ENCODE measurements at places on chromosomes 16 and 17.

GRCh38 chr17:18251204-18251603 lies 7.3 kb downstream of the FLII start:
- DNase-seq = no peak

DNA sequence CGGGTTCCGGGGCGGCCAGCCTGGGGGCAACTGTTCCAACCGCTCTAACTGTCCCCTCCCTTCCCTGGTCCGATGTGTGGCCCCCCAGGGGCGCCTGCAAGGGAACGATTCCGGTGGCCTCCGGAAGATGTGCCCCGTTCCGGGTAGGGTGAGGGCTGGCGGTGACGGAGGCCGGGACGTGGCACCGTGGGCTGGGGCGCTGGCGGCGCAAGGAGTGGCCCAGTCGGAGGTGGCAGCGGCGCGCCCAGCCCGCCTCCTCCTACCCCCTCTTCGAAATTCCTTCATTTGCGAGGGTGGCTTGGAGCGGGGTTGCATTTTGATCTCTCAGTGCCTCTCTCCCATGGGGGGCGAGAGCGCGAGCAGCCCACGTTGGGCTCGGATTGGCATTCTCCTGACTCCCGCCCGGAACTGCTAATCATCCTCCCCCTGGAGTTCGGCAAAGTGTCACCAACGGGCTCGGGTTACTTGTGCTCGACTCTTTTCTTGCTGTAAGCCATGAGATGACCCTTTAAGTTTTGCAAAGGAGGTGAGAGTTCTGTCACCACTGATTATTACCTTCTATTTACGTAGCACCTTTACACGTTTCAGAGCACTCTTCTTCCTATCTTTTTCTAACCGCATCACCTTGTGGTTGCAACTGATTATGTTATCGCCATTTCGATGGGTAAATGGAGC lies 622 bp downstream of the NDEL1 start:
- DNase-seq = peak; percentile 60

DNA sequence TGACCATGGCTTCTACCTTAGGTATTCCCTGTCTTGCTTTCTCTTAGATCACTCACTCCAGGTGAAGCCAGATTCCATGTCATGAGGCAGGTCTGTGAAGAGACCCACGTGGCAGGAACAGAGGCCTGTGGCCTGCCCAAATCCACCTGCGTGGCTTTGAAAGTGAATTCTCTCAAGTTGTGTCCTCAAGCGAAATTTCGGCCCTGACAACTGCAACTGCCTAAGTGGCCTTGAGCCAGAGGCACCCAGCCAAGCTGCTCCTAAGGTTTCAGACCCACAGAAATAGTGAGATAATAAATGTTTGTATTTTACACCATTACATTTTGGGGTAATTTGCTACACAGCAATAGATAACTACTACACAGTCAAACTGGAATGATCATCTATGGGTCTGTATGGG lies 497.9 kb downstream of the XYLT1 start:
- DNase-seq = no peak

GRCh38 chr17:39822051-39822451 lies 42.1 kb downstream of the IKZF3 start:
- DNase-seq = no peak

DNA sequence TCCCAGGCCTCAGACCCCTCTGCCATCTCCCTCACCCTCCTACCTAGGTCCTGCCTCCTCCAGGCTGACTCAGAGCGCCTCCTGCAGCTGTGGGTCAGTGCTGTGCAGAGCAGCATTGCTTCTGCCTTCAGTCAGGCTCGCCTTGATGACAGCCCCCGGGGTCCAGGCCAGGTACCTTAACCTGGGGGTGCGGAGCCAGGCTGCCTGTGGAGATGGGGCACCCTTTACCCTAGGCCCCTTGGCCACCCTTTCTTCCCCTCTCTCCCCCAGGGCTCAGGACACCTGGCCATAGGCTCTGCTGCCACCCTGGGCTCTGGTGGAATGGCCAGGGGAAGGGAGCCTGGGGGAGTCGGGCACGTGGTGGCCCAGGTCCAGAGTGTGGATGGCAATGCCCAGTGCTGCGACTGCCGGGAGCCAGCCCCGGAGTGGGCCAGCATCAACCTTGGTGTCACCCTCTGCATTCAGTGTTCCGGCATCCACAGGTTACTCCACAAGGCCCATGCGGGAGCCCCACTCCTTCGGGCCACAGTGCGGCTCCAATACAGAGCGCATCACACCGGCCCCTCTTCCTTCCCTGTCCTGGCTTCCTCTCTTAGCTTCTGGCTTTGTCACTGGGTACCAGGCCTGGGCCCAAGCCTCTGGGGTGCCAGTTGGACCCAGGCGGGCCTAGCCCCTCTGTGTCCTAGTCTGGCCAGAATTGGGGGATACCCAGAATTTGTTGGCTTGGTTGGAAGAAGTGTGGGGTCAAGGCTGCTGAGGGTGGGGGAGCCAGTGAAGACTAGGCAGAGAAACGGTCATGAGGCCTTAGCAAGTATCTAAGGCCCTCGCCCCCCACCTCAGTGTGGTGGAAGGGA lies 5.0 kb upstream of the KCTD11 start:
- no peak for DNase-seq

- no peak for DNase-seq
Measured at GRCh38 chr17:40778461-40778860, 3.9 kb downstream of the KRT27 start.

DNA sequence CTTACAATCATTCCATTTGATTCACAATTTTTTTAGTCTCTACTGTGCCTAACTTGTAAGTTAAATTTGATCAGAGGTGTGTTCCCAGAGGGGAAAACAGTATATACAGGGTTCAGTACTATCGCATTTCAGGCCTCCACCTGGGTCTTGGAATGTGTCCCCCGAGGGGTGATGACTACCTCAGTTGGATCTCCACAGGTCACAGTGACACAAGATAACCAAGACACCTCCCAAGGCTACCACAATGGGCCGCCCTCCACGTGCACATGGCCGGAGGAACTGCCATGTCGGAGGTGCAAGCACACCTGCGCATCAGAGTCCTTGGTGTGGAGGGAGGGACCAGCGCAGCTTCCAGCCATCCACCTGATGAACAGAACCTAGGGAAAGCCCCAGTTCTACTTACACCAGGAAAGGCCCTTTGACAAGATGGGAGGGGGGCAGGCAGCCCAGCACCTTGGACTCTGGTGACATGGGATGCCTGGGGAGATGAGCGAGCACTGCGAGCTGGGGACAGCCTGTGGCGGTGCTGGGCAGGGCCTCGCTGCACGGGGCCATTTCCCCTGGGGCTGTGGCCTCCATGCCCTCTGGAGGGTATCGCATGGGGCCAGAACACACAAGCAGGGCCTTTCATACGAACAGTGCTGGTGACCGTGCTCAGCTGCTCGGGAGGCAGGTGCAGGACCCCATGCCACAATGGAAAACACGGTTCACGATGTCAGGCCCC lies 33.9 kb downstream of the PDIA2 start:
- DNase-seq = no peak

- no peak for DNase-seq
Measured at GRCh38 chr16:16150117-16150877, 73.0 kb downstream of the ABCC6 start.

- no peak for DNase-seq
Measured at GRCh38 chr16:71843572-71843971, 2.2 kb upstream of the ATXN1L start.

DNA sequence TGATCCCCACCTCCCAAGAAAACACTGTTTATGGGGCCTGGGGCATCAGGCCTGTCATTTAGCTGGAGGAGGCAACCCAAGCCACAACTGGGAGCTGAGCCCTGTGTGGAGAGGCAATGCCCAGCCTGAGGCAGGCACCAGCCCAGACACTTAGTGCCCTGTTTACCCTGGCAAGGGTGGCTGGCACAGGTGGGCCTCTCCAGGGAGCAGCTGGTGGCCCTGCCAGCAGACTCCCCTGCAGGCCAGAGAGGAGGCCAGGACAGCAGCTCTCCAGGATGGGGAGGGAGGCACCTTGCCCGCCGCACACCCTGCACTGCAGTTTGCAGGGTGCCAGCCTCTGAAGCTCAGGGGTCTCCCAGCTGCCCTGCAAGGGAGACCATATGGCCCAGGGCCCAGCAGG lies 9.1 kb upstream of the TMEM92 start:
- no peak for DNase-seq

GRCh38 chr17:676060-676700 lies 38.5 kb downstream of the VPS53 start:
- DNase-seq = no peak

- DNase-seq = no peak
Measured at GRCh38 chr17:12644623-12645022, 21.1 kb upstream of the MYOCD start.

GRCh38 chr16:68833251-68833650 lies 10.1 kb upstream of the TANGO6 start:
- no peak for DNase-seq

- DNase-seq = no peak
Measured at GRCh38 chr17:13626703-13627102, 25.0 kb upstream of the HS3ST3A1 start.

DNA sequence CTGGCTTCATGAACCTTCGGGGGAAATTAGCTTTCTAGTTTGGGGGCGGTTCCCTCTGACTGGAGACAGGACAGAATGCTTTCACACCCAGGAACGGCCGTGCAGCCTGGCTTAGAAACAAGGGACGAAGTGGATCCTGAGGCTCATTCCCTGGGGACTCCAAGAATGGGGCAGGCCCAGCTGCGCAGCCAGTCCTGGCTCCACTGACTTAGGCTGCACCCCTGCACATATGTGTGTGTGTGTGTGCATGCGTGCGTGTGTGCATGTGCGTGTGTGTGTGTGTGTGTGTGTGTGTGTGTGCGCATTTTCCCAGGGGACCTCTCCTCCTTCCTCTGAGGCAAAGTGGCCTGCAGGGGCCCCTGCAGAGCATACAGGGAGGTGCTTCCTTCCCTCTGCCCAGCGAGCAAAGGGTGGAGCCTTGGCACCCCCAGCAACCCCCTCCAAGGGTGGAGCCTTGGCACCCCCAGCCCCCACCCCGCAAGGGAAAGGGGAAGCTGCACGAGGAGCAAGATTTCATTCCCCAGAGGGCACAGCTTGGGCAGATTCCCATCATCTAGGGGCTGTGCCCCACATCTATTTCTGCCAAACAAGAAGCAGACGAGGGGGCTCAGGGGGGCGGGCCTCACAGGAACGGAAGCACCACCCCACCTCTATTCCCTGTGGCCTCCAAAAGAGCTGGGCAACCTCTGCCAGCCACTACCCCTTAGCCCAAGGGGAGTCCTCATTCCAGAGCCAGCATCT lies 97.6 kb upstream of the CBX4 start:
- no peak for DNase-seq

- DNase-seq = no peak
Measured at GRCh38 chr16:31108794-31109558, 790 bp downstream of the BCKDK start.

GRCh38 chr16:84283314-84284153 lies 11.1 kb upstream of the WFDC1 start:
- DNase-seq = no peak

GRCh38 chr16:88455610-88456355 lies 2.7 kb downstream of the ZFPM1 start:
- DNase-seq = peak; percentile 76

DNA sequence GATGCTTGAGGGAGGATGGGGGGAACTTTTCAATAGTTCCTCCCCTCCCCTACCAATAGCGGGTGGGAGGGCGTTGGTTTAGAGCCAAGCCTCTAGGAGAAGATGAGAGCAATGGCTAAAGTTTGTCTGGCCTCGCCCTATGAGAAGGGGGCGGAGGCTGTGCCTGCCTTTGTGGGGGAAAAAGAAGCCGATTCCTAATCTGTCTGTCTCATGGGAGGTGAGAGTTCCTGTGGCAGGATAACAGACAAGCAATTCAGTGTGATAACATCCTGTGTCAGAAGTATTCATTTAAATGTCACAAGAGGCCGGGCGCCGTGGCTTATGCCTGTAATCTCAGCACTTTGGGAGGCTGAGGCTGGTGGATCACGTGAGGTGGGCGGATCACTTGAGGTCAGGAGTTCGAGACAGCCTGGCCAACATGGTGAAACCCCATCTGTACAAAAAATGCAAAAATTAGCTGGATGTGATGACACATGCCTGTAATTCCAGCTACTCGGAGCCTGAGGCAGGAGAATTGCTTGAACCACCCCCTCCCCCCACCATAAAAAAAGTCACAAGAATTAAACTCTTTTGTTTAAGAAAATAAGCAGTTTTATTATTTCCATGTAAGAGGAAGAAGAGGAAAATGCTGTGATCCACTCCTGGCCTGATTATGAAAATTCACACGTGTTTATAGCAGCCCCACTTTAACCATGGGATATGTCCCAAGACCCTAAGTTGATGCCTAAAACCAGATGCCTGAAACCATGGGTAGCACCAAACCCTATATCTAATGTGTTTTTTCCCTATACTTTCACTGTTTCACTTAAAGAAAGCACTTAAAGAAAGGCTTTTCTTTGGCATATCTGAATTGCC lies 1.7 kb downstream of the SLFN5 start:
- peak; percentile 85 for DNase-seq

DNA sequence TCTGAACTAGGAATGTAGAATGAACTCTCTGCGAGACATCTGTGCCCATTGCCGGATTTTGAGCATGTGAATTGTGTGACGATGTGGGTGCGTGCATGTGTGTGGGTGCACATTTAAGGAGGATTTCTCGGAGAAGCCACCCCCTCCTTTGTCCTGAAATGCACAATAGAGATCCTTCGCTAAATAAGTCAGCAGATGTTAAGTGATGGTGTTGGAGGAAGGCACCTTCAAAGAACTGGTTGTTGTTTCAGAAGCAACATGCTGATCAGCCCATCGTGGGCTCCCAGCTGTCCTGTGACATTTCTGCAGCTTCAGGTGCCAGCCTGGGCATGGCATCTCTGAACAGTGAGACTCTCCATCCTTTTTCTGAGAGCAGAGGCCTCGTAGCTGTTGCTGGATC lies 194.9 kb downstream of the MSI2 start:
- DNase-seq = no peak

GRCh38 chr16:75246504-75247205 lies 4.8 kb downstream of the BCAR1 start:
- DNase-seq = no peak

DNA sequence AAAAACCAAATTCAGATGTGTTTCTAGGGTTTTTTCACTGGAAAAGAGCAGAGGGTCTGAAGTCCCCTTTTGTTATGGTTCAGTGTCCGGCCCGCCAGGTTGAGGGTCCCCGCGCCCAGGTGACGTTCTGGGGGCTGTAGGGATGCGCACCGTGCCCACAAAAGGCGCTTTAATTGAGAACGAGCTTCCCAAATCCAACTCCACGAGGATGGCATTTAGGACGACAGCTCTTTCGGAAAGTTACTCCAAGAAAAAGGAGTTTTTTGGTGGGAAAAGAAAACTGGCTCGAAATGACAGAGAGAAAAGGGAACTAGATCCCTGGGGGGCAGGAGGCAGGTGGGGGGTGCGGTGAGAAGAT lies 15.9 kb upstream of the ZFHX3 start:
- DNase-seq = no peak

DNA sequence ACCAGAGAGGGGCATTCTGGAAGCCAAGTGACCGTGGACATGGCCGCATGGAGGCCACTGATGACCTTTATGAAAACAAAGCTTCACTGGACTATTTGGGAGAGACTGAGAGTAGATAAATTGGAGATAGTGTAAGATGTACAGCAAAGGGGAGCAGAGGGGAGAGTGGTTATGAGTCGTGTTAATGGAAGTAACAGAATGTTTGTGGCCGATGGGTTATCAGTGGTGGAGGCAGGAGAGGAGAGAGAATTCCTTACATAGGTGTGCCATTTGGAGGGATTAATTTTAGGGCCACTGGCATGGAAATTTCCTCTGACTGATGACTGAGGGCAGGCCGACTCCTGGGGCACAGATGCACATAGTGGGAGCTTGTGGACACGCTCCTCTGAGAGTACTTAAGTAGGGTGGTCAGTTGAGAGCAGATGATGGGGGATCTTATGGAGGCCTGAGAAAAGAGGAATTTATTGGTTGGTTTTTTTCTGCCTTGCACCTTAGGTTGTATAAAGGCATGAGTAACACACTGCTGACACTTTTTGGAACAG lies 19.2 kb downstream of the PRPSAP2 start:
- no peak for DNase-seq

- DNase-seq = no peak
Measured at GRCh38 chr16:89988951-89989350, 30.3 kb downstream of the DBNDD1 start.
